B cell (primary cell): ENCODE measurements at places on chromosomes 11 and 22. TPM values are rescaled to one million over a fixed set of nuclear protein-coding genes. Genes with fewer than 3 reads are reported as not detected.
A peak's percentile ranks its signal among the peaks of the same experiment; 100 is the strongest.

The CARD10 gene
- total RNA-seq = not detected in 2 replicates

The CCDC15 gene
- 1.8 TPM in 2 replicates for total RNA-seq

The ZP1 gene
- total RNA-seq = not detected in 2 replicates

The IL10RA gene
- total RNA-seq = 417 and 434 TPM in 2 replicates

The OR51M1 gene
- not detected in 2 replicates for total RNA-seq

GRCh38 chr11:116099541-116099940 lies 595.3 kb upstream of the CADM1 start:
- no peaks in the 10 kb centered on the region for H3K36me3 ChIP-seq
- no peaks in the 10 kb centered on the region for H3K27me3 ChIP-seq
- H3K4me1 ChIP-seq = no peaks in the 10 kb centered on the region
- no peak overlapping the region for H3K4me3 ChIP-seq
- H3K27ac ChIP-seq = no peak overlapping the region

GRCh38 chr22:37126882-37127281 lies 17.4 kb upstream of the TMPRSS6 start:
- no peaks in the 10 kb centered on the region for H3K27me3 ChIP-seq
- H3K36me3 ChIP-seq = no peaks in the 10 kb centered on the region
- no peak for DNase-seq
- H3K4me1 ChIP-seq = peaks cover 11% of the 10 kb centered on the region
- no peak overlapping the region for H3K4me3 ChIP-seq
- H3K27ac ChIP-seq = no peak overlapping the region

DNA sequence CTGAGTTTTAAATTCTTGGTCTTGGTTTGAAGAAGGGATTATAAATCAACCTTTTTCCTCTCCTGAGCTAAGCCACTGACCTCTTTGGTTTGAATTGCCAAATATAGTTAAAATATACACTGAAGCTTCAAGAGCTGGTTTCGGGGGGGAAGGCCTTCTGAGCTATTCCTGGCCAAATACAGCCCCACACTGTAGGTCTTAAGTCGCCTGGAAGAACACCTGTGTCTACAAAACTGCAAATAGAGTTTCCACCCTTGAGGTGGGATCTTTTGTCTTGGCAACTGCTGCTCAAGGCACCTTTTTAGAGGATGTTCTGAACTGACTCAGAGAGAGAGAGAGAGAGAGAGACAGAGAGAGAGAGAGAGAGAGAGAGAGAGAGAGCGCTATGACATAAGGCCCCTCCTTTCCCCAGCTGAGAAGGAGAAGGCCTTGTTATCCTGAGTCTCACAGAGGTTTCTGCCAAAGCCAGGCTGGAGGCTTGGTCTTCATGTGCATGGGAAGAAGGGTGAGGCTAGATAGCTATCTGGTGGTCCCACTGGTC lies 5.5 kb downstream of the ADM start:
- H3K4me3 ChIP-seq = no peak overlapping the region
- DNase-seq = no peak
- no peaks in the 10 kb centered on the region for H3K36me3 ChIP-seq
- no peak overlapping the region for H3K27ac ChIP-seq
- H3K4me1 ChIP-seq = peaks cover 32% of the 10 kb centered on the region
- no peaks in the 10 kb centered on the region for H3K27me3 ChIP-seq

- no peaks in the 10 kb centered on the region for H3K27me3 ChIP-seq
- H3K4me3 ChIP-seq = no peak overlapping the region
- H3K4me1 ChIP-seq = no peaks in the 10 kb centered on the region
- no peak overlapping the region for H3K27ac ChIP-seq
- no peak for DNase-seq
Measured at GRCh38 chr11:117750916-117751662, 45.9 kb downstream of the DSCAML1 start.

GRCh38 chr11:95671768-95672167 lies 117.8 kb downstream of the FAM76B start:
- H3K27me3 ChIP-seq = no peaks in the 10 kb centered on the region
- no peaks in the 10 kb centered on the region for H3K4me1 ChIP-seq
- DNase-seq = no peak
- no peaks in the 10 kb centered on the region for H3K36me3 ChIP-seq

GRCh38 chr22:46001426-46002106 lies 24.6 kb upstream of the WNT7B start:
- H3K36me3 ChIP-seq = no peaks in the 10 kb centered on the region
- no peak for DNase-seq
- no peaks in the 10 kb centered on the region for H3K27me3 ChIP-seq
- H3K27ac ChIP-seq = no peak overlapping the region
- peaks cover 11% of the 10 kb centered on the region for H3K4me1 ChIP-seq

GRCh38 chr22:37407856-37408255 lies 19.4 kb downstream of the ELFN2 start:
- H3K4me1 ChIP-seq = peaks cover 12% of the 10 kb centered on the region
- no peak overlapping the region for H3K4me3 ChIP-seq
- H3K27ac ChIP-seq = no peak overlapping the region
- H3K36me3 ChIP-seq = no peaks in the 10 kb centered on the region
- H3K27me3 ChIP-seq = no peaks in the 10 kb centered on the region
- DNase-seq = no peak

DNA sequence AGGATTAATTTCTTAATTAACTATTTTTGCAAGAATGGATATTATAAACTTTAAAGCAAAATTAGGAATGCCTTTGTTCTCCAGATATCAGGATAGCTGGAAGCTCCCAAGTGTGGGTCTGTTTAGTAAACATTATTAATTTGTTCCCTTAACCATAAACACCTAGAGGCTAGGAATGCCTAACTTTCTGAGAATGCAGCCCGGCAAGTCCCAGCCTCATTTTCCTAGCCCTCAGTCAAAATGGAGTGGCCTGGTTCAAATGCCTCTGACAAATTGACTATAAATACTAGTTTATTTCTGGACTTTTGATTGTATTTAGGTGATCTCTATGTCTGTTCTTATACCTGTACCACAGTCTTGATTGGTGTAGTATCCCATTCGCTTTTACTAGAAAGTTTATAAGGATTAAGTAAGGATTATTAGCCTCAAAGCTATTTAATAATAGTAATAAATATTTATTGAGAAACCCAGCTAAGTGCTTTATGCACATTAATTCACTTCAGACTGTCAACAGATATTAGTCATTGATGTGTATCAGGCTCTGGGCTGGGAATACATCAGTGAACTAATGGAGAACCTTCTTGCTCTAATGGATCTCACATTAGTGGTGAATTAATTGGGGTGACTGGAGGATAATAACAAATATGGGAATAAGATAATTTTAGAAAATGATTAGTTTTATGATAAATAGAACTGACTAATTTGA lies 25.8 kb downstream of the PPME1 start:
- DNase-seq = no peak
- H3K27me3 ChIP-seq = no peaks in the 10 kb centered on the region
- no peaks in the 10 kb centered on the region for H3K4me1 ChIP-seq
- H3K27ac ChIP-seq = no peak overlapping the region

GRCh38 chr11:121670805-121671282 lies 218.1 kb upstream of the SORL1-AS1 start:
- no peaks in the 10 kb centered on the region for H3K27me3 ChIP-seq
- H3K36me3 ChIP-seq = no peaks in the 10 kb centered on the region
- H3K4me3 ChIP-seq = no peak overlapping the region
- no peak overlapping the region for H3K27ac ChIP-seq
- H3K4me1 ChIP-seq = no peaks in the 10 kb centered on the region

- H3K27ac ChIP-seq = no peak overlapping the region
- no peak overlapping the region for H3K4me3 ChIP-seq
- H3K36me3 ChIP-seq = no peaks in the 10 kb centered on the region
- H3K27me3 ChIP-seq = no peaks in the 10 kb centered on the region
- no peak for DNase-seq
Measured at GRCh38 chr11:129840236-129840635, 24.6 kb downstream of the TMEM45B start.

DNA sequence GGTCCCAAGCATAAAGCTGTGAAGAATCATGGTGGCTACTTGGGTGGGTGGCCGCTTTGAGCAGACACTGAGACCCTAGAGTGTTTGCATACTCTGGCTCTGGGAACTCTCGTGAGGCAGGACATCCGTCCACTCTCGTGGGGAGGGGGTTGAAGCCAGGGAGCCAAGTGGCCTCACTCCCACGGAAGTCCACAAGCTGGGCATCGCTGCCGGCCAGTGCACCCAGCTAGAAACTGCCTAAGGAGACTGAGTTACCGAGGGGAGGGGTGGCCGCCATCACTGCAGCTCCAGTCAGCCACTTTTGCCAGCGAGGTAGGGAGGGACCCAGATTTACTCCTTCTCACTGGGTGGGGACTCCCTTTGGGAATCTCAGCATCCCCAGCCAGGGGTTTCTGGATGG lies 20.5 kb downstream of the MRGPRX2 start:
- H3K27ac ChIP-seq = no peak overlapping the region
- H3K4me3 ChIP-seq = no peak overlapping the region
- H3K36me3 ChIP-seq = no peaks in the 10 kb centered on the region

DNA sequence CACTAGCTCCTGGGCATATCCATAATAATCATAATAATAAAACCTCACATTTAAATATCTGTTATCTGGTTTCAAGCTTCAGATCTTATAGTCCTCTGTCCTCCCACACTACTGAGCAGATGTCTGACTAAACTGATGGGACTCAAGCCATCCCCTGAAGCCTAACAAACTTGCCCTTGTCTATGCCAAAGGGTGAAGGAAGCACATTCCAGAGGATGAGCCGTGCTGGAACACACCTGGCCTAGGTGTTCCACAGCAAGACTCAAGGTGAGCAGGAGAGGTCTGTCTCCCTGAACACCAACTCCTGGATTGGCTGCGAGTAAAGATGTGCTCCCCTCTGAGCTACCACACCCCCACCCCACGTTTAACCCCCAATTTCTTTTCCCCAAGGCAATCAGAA lies 14.7 kb downstream of the SCUBE2 start:
- H3K4me3 ChIP-seq = no peak overlapping the region
- DNase-seq = no peak
- H3K27ac ChIP-seq = no peak overlapping the region
- H3K36me3 ChIP-seq = no peaks in the 10 kb centered on the region
- H3K27me3 ChIP-seq = no peaks in the 10 kb centered on the region

GRCh38 chr11:12991426-12991825 lies 17.7 kb upstream of the RASSF10 start:
- no peak for DNase-seq
- H3K27me3 ChIP-seq = no peaks in the 10 kb centered on the region
- no peaks in the 10 kb centered on the region for H3K36me3 ChIP-seq
- no peak overlapping the region for H3K4me3 ChIP-seq

GRCh38 chr22:46251266-46251665 lies 1.2 kb upstream of the CDPF1 start:
- peaks cover 14% of the 10 kb centered on the region for H3K4me1 ChIP-seq
- no peaks in the 10 kb centered on the region for H3K27me3 ChIP-seq
- H3K36me3 ChIP-seq = no peaks in the 10 kb centered on the region
- H3K4me3 ChIP-seq = peak overlapping the region; percentile 72
- H3K27ac ChIP-seq = no peak overlapping the region
- DNase-seq = no peak
